Activated CD8-positive, alpha-beta memory T cell treated with anti-CD3 and anti-CD28 coated beads, Interleukin-2, amount 10 ng/mL, durations not matched to agents 7 days and 5 days (primary cell): ENCODE measurements at places on chromosomes 12 and 14. TPM values are rescaled to one million over a fixed set of nuclear protein-coding genes. Genes with fewer than 3 reads are reported as not detected.
A peak's percentile ranks its signal among the peaks of the same experiment; 100 is the strongest.

DNA sequence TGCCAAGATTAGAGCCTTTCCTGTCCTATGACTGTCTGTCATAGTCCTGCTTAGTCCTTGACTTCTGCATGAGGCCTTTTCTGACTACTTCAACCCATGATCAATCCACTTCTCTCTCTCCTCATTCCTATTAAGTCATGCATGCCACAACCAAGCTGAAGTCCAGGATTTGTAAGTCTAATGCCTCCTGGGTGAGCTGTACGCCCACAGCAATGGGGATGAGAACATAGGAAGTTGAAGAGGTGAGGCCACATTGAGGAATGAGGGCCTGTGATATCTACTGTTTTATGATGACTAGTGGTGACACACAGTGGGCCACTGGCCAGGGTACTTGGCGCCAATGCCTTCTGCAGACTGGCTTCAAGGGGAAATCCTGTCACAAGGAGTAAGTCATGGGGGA is 994.1 kb upstream of the TMEM132C start:
- H3K36me3 ChIP-seq = no peaks in the 10 kb centered on the region
- peaks cover 5% of the 10 kb centered on the region for H3K4me1 ChIP-seq
- H3K27ac ChIP-seq = no peak overlapping the region

- no peaks in the 10 kb centered on the region for H3K36me3 ChIP-seq
- H3K27me3 ChIP-seq = no peaks in the 10 kb centered on the region
- H3K4me1 ChIP-seq = no peaks in the 10 kb centered on the region
Observed at GRCh38 chr12:127711108-127711507, 555.9 kb upstream of the TMEM132C start.

GRCh38 chr12:12020762-12021161 is 50.0 kb upstream of the BCL2L14 start:
- no peak overlapping the region for H3K4me3 ChIP-seq
- H3K36me3 ChIP-seq = peaks cover 5% of the 10 kb centered on the region
- H3K27me3 ChIP-seq = peaks cover 6% of the 10 kb centered on the region

DNA sequence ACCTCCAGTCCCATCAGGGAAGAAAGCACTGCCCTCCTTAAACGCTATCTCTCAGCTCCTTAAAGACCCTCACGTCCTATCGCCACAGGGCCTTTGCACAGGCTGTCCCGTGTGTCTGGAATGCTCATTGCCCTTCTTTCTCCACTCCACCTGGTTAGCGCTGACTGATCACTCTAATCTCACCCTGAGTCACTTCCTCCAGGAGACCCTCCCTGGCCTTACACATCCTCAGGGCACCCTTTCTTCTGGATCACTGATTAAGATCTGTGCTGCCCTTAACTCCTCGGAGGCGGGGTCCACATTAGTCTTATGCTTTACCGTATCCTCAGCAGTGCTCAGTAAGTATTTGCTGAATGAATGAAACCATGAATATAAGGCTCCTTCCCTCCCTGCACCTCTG is 94.7 kb downstream of the SYNE3 start:
- no peaks in the 10 kb centered on the region for H3K27me3 ChIP-seq
- no peaks in the 10 kb centered on the region for H3K4me1 ChIP-seq
- peak overlapping the region; percentile 9 for H3K27ac ChIP-seq
- no peak for DNase-seq
- peaks cover 64% of the 10 kb centered on the region for H3K36me3 ChIP-seq

DNA sequence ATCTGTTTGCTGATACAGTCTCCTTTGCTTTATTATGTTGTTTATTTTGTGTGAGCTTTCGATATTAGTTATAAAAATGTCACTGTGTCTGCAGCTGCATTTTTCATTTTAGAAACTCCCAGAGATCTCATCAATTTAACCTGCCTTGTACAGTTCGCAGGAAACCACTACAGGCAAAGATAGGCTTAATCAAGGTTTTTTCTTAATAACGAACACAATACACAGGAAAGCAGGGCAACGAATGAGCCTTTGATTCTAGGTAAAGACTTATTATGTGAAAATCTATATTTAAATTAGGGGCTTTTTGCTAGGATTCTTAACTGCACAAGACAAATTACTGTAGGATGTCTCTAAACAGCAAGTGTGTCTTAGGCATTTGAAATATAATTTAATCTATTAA is 191.9 kb downstream of the RGS6 start:
- H3K4me1 ChIP-seq = peaks cover 4% of the 10 kb centered on the region
- no peak overlapping the region for H3K27ac ChIP-seq
- H3K4me3 ChIP-seq = no peak overlapping the region

DNA sequence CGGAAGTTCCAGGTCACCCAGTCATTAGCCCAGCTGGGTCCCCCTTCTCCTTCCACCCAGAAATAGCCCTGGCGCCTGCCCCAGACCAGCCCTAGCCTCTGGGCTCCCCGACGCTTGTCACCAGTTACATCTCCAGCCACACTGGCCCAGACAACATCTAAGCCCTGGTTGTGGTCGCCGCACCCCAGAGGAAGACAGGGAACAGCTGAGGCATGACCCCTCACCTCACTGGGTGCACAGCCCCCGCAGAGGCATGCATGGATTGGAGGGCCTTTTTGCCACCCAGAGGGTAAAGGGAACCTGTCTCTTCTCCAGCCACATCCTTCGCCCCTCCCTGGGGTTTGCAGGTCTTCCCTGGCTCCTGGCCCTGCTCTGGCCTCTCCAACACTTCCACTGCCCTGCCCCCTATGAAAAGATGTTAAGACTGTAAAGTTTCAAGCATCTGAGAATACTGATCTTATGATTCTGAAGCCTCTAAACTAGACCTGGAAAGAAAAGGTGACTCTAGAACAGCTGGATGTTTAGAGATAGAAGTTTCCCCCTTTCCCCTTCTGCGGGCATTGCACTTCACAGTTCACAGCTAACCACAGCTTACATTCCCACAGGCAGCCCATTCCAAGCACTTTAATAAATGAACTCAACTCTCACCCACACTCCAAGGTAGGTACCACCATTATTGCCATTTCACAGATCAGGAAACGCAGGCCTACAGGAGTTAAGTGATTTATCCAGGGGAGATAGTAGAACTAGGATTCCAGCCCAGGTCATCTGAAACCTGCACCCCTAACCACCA is 14.7 kb downstream of the TMEM119 start:
- H3K27ac ChIP-seq = no peak overlapping the region
- H3K4me1 ChIP-seq = no peaks in the 10 kb centered on the region
- peaks cover 3% of the 10 kb centered on the region for H3K36me3 ChIP-seq
- no peak overlapping the region for H3K4me3 ChIP-seq
- no peak for DNase-seq
- peaks cover 5% of the 10 kb centered on the region for H3K27me3 ChIP-seq

- H3K4me1 ChIP-seq = peaks cover 76% of the 10 kb centered on the region
- peak; percentile 67 for DNase-seq
- H3K27ac ChIP-seq = peak overlapping the region; percentile 94
- H3K27me3 ChIP-seq = no peaks in the 10 kb centered on the region
- peak overlapping the region; percentile 61 for H3K4me3 ChIP-seq
Observed at GRCh38 chr14:22567437-22567836, 21.6 kb downstream of the DAD1 start.

GRCh38 chr14:59588101-59588500 is 11.5 kb upstream of the CCDC175 start:
- peaks cover 4% of the 10 kb centered on the region for H3K4me1 ChIP-seq
- no peak overlapping the region for H3K4me3 ChIP-seq
- no peak overlapping the region for H3K27ac ChIP-seq

GRCh38 chr14:99323603-99324185 is 51.7 kb upstream of the BCL11B start:
- no peak overlapping the region for H3K4me3 ChIP-seq
- no peaks in the 10 kb centered on the region for H3K36me3 ChIP-seq
- H3K27me3 ChIP-seq = peaks cover 11% of the 10 kb centered on the region
- H3K4me1 ChIP-seq = peaks cover 13% of the 10 kb centered on the region

- H3K36me3 ChIP-seq = peaks cover 21% of the 10 kb centered on the region
- H3K27me3 ChIP-seq = peaks cover 38% of the 10 kb centered on the region
- no peak within 1 kb of the TSS for H3K27ac ChIP-seq
- H3K4me3 ChIP-seq = peak within 1 kb of the TSS; percentile 45
- no peak for DNase-seq
Observed at GRCh38 chr14:24334431-24335291, at the start of gene ADCY4. Gene ADCY4 (minus strand): TSS chr14:24335071. CDS start chr14:24334652, 419 bp downstream.

GRCh38 chr12:116607039-116607438 is 47.9 kb downstream of the MAP1LC3B2 start:
- peaks cover 16% of the 10 kb centered on the region for H3K4me1 ChIP-seq
- DNase-seq = no peak
- H3K4me3 ChIP-seq = no peak overlapping the region
- no peak overlapping the region for H3K27ac ChIP-seq
- H3K27me3 ChIP-seq = peaks cover 13% of the 10 kb centered on the region
- no peaks in the 10 kb centered on the region for H3K36me3 ChIP-seq

GRCh38 chr12:12510141-12510540 is 52.5 kb downstream of the DUSP16 start:
- H3K27me3 ChIP-seq = no peaks in the 10 kb centered on the region
- H3K4me1 ChIP-seq = peaks cover 25% of the 10 kb centered on the region
- H3K36me3 ChIP-seq = peaks cover 23% of the 10 kb centered on the region
- DNase-seq = no peak
- H3K27ac ChIP-seq = no peak overlapping the region

DNA sequence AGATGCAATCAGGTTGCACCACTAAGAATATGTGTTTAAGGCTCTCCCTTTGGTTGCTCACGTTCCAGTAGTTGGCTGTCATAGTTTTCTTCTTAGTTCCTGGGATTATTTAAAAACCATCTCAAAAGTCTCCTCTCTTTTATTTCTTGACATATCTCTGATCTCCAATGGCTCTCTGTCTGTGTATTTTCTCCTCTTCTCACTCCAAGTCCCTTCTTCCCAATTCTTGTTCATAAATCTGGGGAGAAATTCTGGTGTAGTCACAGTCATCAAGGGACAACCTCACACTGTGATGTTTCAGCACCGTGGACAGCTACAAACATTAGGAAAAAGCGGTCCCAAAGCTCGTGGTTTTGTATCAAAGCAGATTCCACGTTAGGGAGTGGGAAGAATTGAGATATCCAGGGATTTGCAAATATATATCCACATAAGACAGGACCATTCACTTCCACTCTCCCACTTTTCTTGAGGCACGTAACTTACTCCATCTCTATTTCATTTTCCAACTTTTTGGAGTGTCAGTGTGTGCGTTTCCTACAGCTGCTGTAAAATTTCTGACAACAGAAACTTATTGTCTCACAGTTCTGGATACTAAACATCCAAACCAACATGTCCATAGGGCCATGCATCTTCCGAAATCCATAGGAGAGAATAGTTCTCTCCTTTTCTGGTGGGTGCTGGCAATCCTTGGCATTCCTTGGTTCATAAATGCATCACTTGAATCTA is 80.6 kb upstream of the TMEM233 start:
- DNase-seq = no peak
- no peaks in the 10 kb centered on the region for H3K27me3 ChIP-seq
- H3K36me3 ChIP-seq = no peaks in the 10 kb centered on the region
- H3K4me1 ChIP-seq = no peaks in the 10 kb centered on the region

DNA sequence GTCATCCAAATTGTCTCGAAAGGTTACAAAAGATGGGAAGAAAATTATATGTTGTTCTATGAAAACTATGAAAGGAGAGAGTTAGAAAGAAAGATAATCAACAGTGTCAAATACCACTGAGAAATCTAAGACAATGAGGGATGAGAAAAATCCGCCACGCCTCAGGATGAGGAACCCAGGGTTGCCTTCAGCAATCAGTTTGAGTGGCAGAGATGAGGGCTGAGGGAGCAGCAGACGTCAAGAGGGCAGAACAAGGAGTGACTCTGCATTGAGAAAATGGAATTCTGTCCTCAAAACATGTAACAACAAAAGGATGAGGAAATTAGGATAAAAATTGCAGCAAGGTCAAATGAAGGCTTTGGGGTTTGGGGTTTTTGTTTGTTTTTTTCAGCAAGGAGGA is 18.3 kb upstream of the OXA1L start:
- H3K36me3 ChIP-seq = no peaks in the 10 kb centered on the region
- peaks cover 25% of the 10 kb centered on the region for H3K27me3 ChIP-seq
- DNase-seq = no peak
- H3K4me3 ChIP-seq = no peak overlapping the region
- H3K4me1 ChIP-seq = peaks cover 13% of the 10 kb centered on the region

DNA sequence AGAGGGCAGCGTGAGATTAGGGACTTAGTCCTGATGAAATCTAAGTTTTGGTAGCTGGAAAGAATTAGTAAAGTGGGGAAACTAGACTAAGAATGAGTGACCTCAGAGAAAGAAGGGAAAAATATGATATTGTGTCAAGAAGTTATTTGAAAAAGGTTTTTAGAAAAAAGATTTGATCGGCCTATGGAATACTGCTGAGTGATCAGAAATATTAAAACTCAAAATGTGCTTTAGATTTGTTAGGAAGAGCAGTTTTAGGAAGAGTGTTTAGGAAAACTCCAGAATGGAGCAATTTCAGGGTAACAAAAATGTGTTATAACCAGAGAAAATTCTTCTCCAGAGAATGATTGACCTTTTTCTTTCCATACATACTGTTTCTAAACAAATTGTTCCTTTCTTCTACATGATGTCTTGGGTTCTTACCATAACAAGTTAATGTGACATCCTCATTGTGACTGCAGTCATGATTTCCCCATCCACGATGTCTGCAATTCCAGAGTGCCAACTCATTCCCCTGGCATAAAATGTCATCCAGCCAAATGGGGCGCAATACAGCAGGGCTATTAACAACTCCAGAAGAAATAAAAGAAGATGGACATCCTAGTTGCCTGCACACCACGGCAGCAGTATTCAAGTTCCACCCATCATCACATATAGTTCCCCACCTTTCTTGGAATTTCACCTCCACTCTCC is 11.8 kb downstream of the CD163L1 start:
- no peak overlapping the region for H3K4me3 ChIP-seq
- DNase-seq = no peak
- H3K4me1 ChIP-seq = no peaks in the 10 kb centered on the region
- H3K27me3 ChIP-seq = peaks cover 12% of the 10 kb centered on the region
- no peak overlapping the region for H3K27ac ChIP-seq

DNA sequence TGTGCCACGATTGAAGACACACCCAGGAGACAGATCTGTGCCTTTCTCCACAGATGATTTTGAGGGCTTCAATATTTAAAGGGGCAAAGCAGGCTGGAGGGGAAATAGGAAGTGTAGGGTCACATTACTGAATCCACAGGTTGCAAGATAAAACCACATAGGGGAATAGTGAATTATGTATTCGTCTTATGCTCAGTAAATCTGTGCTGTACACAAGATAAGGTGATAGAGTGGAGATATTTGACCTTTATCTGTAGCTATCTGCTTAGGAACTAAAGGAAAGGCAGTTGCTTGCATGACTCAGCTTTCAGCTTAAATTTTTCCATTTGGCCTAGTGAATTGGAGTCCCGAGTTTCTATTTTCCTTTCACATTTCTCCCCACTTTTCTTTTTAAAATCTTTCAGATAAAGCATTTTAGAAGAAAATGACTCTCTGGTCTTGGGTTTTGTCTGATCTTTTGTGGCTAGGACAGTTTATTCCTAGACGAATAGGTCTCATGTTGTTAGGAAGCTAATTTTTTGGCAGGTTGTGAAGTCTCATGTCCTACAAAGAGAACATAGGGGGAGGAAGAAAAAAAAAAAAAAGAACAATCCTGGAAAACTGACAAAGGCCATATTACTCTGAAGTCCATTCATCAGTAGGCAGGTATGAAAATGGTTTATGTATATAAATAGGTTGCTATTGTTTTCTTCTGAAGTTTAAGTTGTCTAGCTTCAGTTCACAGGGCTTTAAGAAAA is 55.4 kb downstream of the FBXO33 start:
- no peak for DNase-seq
- no peak overlapping the region for H3K4me3 ChIP-seq
- H3K4me1 ChIP-seq = peaks cover 7% of the 10 kb centered on the region
- H3K27ac ChIP-seq = no peak overlapping the region

The POLR3B gene
- 6.3 TPM for total RNA-seq

The CLEC1B gene
- total RNA-seq = not detected

The SLC25A47 gene
- not detected for total RNA-seq

The HNF1A gene
- total RNA-seq = not detected

The ATF1 gene
- total RNA-seq = 44.0 TPM

The TAS2R31 gene
- 5.2 TPM for total RNA-seq

The SOAT2 gene
- 1.1 TPM for total RNA-seq

The CCDC38 gene
- total RNA-seq = 0.12 TPM
